Dorsolateral prefrontal cortex (tissue), 122 donors: ENCODE measurements at places on chromosomes 3 and 15. TPM values are rescaled to one million over a fixed set of nuclear protein-coding genes. Genes with fewer than 3 reads are reported as not detected.

The ERC2 gene
- 107 TPM for total RNA-seq

The CEP19 gene
- total RNA-seq: 11.1 TPM

The RTP3 gene
- total RNA-seq: not detected

The KIF15 gene
- 1.9 TPM for total RNA-seq

The SCAANT1 gene
- not detected for total RNA-seq

The SCG3 gene
- 109 TPM for total RNA-seq

The TMEM87A gene
- total RNA-seq: 41.6 TPM

The BCL6 gene
- total RNA-seq: 200 TPM

The ZCWPW2 gene
- total RNA-seq: 4.6 TPM

The BLOC1S6 gene
- total RNA-seq: 67.7 TPM
